ENCODE measurements at places on chromosomes 16 and 17.

- no peak for DNase-seq
Measured at GRCh38 chr17:38685491-38685890, 10.7 kb upstream of the EPOP start.

DNA sequence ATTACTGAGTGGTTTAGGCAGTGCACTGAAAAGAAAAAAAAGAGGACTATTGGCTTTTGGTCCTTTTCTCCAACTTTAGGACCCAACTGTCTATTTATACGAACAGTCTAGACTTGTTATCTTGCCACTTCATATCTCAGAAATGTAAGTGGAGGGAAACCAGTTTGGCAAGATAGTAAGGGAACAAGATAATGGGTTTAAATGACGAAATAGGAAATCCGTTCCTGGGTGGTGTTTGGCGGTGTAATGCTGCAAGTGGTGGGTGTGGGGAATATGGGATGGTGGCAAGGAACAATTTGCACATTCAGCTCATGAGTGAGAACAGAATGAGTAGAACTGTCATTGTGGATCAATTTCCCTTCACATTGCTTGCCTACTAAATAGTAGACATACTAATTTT is 44.7 kb downstream of the GRB7 start:
- DNase-seq = no peak

- DNase-seq = no peak
Measured at GRCh38 chr17:19274893-19275292, 37.7 kb downstream of the EPN2 start.

DNA sequence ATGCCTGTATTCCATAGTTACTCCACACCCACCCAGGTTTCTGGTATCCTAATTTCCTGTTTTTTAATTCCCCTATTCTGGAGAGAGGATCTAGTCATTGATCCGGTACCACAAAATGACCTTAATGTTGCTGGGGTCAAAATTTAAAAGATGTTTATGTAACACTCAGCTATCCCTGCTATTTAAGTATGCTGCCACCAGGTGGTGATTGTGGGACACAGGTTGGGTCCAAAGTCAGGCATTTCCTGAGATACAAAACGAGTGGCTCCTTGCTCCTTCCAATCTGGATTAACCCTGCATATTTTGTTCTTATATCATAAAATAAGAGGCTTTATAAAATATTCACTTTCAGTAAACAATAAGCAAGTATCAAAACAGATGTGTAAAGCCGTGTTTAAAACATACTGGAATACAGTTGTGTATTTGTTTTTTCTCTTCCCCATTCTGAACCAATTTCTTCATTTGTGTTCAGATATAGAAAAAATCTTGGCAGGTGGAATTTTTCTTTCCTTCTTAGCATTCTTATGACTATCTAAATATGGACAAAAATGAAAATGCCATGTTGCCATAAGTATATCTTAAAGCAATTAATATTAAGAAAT is 16.3 kb downstream of the HS3ST4 start:
- no peak for DNase-seq

GRCh38 chr17:21500064-21500463 is 123.9 kb downstream of the KCNJ12 start:
- DNase-seq = no peak

DNA sequence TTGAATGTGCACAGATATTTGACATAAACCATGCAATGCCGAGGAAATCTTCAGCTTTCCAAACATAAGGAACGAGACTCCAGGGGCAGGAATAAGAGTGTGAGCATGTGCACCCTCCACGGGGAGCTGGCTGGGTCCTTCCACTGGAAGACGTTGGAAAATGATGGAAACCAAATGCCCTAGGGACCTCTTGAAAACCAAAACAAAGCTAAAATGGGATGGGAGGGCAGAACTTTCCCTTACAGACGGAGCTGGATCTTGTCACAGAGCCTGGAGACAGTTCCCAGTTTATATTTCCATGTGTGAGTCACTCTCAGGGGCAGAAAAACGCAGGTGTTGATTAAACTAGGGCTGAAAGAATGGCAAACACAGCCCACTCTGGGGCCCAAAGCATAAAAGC is 34.4 kb upstream of the DNAH17 start:
- DNase-seq = no peak

GRCh38 chr16:82368041-82368440 is 198.0 kb upstream of the MPHOSPH6 start:
- no peak for DNase-seq

- DNase-seq = no peak
Measured at GRCh38 chr17:51132964-51133319, 12.3 kb upstream of the SPAG9 start.

- DNase-seq = no peak
Measured at GRCh38 chr16:50644729-50645128, 36.4 kb downstream of the SNX20 start.

GRCh38 chr16:85259832-85260167 is 147.5 kb upstream of the CIBAR2 start:
- no peak for DNase-seq

DNA sequence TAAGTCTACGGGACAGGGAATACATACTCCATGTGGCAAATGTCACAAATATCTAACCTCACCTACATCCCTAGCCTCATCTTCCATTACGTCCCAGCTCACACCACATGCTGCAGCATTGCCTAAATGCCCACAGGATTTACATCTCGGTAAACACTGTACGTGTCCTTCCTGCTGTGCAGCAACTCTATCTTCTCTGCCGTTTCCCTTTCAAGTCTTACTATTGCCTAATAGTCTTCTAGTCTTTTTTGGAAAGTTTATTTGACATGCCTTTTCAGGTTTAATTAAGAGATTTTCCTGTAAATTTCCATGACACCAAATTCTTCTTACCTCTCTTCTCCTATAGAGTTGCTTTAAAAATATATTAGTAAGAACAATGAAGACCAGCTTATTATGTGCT is 120.5 kb downstream of the HS3ST4 start:
- no peak for DNase-seq

GRCh38 chr17:81656118-81656743 is at the start of gene PDE6G:
TSS of gene PDE6G (minus strand) at chr17:81656542. CDS start at chr17:81653305, 3,237 bp downstream.
- no peak for DNase-seq

- DNase-seq = peak; percentile 84
Measured at GRCh38 chr16:19883296-19883965, 1.2 kb downstream of the GPRC5B start.

DNA sequence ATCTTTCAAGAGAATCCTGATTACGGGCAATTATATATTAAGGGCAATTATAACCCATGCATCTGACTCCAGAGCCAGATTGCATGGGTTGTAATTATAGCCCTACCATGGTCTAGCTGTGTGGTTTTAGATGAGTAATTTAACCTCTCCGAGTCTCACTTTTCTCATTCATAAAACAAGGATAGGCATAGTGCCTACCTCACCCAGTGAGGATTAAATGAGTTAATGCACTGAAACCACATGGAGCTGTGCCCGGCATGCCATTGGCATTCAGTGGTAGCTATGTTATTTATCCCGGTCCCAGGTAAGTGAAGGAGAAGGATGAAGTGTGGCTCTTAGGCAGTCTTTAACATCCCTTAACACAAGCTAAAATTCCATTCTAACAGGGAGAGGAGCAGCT is 6.3 kb downstream of the SNX20 start:
- no peak for DNase-seq

DNA sequence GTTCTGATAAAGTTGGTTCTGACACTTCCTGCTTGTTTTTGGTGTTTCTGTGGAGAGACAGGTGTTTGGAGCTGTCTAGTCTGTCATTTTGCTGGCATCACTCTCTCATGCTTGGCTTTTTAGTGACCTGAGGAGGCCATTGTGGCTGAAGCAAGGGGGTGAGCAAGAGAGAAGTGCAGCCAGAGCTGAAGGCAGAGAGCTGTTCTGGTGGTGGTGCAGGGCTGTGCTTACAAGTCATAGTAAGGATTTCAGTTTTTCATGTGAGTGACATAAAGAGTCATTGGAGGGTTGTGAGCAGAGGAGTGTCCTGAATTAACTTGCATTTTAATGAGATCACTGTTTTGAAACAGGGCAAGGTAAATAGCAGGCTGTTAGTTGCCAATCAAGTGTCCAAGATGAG is 97.5 kb downstream of the CHD9 start:
- DNase-seq = no peak

- DNase-seq = no peak
Measured at GRCh38 chr16:31009894-31010584, 399 bp downstream of the STX1B start.

DNA sequence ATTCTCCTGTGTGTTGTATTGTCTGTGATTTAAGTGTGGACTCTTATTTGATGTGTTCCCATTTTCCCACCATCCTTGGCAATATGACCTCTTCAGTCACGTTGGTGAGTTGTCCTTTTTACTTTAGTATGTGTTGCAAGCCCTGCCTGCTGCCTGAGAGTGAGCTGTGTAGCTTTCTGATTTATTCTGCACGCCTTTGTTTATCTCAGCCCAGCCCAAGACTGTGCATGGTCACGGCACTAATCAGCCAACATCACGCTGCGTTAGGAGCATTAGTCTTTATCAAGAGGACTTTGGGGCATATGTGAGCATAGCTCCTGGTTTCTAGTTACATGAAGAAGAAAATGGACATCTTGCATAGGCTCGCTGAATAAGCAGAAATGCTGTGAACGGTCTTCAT is 6.0 kb downstream of the TOM1L1 start:
- DNase-seq = no peak

DNA sequence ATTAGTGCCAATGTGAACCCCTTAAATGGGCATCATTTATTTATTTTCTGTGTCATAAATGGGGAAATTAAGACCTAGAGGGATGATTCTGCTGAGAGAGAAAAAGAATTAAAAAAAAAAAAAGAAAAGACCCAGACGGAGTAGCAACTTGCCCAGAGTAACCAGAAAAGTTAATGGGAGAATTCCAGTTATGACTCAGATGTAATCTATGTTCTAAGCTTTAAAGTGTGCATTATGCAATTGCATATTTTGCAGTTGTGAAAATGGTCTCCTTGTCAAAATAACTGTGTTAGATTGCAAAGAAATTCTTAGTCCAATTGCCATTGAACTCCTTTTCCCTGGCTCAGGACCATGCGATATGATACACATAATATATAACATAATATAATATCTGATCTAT is 38.6 kb upstream of the TBX2 start:
- DNase-seq = no peak

DNA sequence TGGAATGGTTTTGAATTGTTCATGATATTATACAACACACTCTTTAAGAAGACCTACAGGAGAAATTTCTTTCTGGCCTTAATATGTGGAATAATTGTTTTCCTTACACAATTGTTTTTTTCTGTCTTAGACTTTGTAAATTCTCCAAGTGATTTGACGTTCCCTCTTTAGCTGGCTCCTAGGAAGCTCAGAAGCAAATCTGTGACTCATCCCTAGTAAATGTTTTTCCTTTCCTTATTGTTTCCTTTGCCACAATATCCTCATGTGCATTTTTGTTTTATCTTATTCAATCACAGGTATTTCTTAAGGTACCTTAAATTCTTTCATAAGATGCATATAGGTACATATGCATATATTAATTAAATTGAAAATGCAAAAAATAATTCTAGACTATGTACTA is 13.5 kb downstream of the KIAA0753 start:
- no peak for DNase-seq

All from right kidney (tissue), 9 donors.